ENCODE measurements at places on chromosomes 3 and 15.
A peak's percentile ranks its signal among the peaks of the same experiment; 100 is the strongest.

GRCh38 chr15:95302809-95303208 lies 1027.7 kb upstream of the NR2F2 start:
- DNase-seq, result no peak

DNA sequence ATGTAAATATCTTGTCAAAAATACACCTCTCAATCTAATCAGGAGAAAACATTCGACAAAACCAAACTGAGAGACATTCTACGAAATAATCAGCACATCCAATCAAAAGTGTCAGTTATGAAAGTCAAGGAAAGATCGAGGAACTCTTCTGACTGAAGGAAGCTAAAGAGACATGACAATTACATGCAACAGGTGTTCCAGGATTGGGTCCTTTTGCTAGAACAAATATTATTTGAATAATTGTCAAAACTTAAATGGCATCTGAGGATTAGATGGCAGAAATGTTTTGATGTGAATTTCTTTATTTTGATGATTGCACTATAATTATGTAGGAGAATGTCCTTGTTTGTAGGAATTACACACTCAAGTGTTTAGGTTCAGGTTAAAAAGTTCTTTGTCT lies 124.1 kb upstream of the HES1 start:
- no peak for DNase-seq

GRCh38 chr3:113741086-113741485 lies 5.0 kb downstream of the NAA50 start:
- no peak for DNase-seq

- no peak for DNase-seq
Measured at GRCh38 chr3:129651435-129652202, 45.1 kb upstream of the PLXND1 start.

GRCh38 chr3:145359040-145359439 lies 801.9 kb downstream of the PLOD2 start:
- no peak for DNase-seq

DNA sequence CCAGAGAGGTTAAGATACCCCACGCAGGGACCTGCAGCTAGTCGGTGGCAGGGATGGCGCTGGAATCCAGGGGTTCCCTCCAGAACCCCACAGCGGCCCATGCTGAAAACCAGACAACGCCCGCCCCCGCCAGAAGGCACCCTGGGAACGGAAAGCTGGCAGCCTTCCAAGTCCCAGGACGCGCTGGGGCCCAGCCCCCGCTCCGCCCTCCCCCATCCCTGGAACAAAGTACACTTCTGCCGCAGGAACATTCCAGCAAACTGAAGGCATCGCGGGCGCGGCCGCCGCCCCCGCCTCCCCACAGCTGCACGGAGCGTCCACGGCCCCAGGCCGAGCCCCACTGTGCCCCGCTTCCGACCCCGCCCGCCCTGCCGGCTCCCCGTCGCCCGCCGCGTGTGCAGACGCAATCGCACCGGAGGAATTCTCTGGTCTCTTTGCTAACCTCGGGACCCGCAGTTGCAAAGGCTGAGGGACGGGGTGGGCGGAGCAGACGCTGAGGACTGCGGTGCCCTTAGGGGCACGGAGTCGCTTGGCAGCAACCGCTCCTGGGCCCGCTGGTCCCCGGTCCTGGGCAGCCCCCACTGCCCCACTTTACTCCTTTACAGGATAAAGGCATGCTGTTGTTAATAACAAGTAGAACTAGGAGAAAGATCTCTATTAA lies 44.8 kb upstream of the RNU6-1 start:
- peak; percentile 33 for DNase-seq

- no peak for DNase-seq
Measured at GRCh38 chr15:42371096-42371495, 11.8 kb downstream of the CAPN3 start.

- DNase-seq, result no peak
Measured at GRCh38 chr15:38525489-38525888, 39.1 kb downstream of the RASGRP1 start.
